ENCODE measurements at places on chromosomes 4 and X.

GRCh38 chrX:107579956-107580355 lies 48.4 kb upstream of the PRPS1 start:
- DNase-seq: no peak

- no peak for DNase-seq
Observed at GRCh38 chr4:151202851-151203455, 74.0 kb upstream of the PRSS48 start.

- DNase-seq: no peak
Observed at GRCh38 chrX:47068214-47068613, 10.0 kb upstream of the RGN start.

DNA sequence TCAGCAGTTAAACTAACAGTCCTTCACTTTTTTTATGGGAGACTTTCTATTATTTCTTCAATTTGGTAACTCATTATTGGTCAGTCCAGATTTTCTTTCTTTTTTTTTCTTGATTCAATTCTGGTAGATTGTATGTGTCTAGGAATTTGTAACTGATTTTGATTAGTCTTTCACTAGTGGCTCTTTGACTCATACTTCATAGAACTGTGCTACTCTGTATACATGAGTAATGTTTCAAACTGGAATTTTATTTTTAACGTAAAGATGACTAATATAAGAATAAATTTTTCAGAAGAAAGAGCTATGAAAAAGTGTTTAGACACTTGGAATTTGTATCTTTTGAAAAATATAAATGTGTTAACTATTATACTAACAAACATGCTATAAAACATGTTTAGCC lies 813.0 kb downstream of the TRAM1L1 start:
- DNase-seq: no peak

DNA sequence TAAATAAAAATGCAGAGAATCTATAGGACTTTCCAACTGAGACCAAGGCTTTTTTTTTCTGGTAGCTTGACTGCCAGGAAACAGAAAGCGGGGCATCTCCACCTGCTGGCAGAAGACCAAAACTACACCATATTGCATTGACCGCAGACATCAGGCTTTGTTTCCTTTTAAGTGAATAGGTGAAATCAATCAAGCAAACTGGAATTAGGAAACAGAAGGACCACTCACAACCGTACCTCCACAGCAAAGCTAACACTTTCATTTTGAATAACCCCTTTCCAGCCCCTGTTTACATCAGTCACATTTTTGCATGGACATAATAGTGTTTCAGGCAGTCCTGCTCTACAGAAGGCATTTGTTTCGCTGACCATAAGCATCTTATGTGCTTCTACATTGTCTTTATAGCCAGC lies 218.2 kb downstream of the IDS start:
- peak; percentile 18 for DNase-seq

- DNase-seq: no peak
Observed at GRCh38 chrX:3994315-3994714, 280.9 kb upstream of the PRKX start.

DNA sequence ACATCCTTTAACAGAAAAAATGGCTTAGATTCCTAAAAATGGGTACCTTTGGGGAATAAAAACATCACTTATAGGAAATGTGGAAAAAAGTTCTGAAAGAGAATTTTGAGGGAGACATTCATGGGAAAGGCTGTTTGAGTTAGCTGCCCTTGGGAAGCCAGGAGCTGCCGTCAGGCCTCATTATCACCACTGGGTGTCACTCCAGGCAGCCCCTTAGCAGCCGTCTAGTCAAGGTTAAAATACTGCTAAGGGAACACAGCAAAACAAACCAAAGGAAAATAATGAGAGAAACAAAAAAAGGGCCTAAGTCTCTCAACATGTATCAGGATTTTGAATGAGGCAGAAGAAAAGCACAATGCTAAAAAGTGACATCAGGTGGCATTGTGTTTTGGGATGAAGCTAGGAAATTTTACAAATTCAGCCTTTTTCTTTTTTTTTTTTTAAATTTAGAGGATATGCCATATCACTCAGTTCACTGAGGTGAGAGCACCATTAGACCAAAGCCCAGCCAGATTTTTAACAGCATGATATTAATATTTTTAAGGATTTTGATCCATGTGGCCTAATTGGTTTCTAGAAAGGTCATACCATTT lies 235.3 kb downstream of the GPAT3 start:
- DNase-seq: peak; percentile 52

DNA sequence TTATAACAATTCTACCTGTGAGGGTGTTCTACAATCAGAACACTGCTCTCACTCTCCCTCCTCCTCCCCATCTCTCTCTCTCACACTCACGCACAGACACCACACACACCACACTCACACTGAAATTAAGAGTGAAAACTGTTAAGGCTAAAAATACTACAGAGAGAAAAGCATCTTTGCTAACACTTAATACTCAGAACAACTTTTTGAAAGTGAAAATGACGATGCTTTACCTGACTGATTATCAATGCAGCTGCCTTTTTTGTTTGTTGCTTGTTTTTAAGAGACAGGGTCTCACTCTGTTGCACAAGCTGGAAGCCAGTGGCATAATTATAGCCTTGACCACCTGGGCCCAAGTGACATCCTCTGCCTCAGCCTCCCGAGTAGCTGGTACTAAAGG lies 222.4 kb downstream of the APBB2 start:
- DNase-seq: no peak

GRCh38 chr4:85600501-85600900 lies 125.6 kb downstream of the ARHGAP24 start:
- no peak for DNase-seq

- peak; percentile 66 for DNase-seq
Observed at GRCh38 chr4:176927664-176928063, 134.9 kb upstream of the VEGFC start.

GRCh38 chr4:26490111-26490959 lies at the start of gene CCKAR:
CCKAR (minus strand) TSS chr4:26490484; CDS start chr4:26490267, 217 bp downstream.
- peak; percentile 51 for DNase-seq

DNA sequence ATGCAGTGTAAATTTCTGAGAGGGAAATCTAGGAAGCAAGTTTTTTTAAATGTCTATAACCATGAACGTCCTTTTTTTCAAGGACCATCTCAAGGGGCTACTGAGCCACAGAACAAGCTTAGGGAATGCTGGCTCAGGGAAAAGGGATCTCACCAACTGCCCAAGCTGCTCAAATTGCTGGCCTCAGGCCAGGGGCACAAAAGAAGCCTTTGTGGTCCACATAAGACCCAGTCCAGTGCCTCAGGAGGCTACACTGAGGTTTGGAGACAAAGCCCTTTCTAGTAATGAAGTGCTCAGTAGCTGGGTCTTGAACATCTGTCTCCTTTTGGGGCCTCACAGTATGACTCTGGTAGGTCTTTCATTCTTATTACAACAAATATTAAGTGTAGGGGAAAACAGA lies 305.5 kb downstream of the RAB28 start:
- DNase-seq: no peak

GRCh38 chrX:14051416-14051815 lies 21.7 kb upstream of the GEMIN8 start:
- DNase-seq: no peak

Measured in renal cortical epithelial cell (primary cell).